GM04504 (cell line): ENCODE measurements at places on chromosomes 11 and 22.

- DNase-seq = no peak
Measured at GRCh38 chr22:22886546-22886945, 1.1 kb upstream of the IGLL5 start.

DNA sequence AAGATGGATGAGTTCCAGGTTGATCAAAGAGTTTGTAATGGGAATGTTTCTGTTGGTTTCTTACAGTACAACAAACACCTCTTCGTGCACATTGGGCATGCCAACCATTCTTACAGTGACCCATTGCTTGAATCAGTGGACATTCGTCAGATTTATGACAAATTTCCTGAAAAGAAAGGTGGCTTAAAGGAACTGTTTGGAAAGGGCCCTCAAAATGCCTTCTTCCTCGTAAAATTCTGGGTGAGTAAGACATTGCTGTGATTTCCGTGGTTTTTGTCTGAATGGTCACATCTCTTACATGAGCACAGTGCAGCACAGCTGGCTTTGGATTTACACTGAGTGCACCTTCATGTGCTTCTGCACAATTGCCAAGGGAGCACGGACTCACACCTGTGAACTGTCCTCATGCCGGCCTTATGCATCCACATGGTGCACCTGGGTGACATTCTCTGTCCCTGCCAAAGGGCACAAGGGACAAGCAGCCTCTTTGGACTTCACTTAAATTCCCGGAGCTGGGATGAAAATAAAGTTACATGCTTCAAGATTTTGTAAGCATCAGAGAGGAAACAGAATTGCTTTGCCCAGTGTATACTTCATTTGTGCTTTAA, 107.1 kb upstream of the RASSF10 start:
- peak; percentile 54 for DNase-seq

GRCh38 chr11:60750911-60751310, 5.8 kb upstream of the MS4A15 start:
- no peak for DNase-seq

DNA sequence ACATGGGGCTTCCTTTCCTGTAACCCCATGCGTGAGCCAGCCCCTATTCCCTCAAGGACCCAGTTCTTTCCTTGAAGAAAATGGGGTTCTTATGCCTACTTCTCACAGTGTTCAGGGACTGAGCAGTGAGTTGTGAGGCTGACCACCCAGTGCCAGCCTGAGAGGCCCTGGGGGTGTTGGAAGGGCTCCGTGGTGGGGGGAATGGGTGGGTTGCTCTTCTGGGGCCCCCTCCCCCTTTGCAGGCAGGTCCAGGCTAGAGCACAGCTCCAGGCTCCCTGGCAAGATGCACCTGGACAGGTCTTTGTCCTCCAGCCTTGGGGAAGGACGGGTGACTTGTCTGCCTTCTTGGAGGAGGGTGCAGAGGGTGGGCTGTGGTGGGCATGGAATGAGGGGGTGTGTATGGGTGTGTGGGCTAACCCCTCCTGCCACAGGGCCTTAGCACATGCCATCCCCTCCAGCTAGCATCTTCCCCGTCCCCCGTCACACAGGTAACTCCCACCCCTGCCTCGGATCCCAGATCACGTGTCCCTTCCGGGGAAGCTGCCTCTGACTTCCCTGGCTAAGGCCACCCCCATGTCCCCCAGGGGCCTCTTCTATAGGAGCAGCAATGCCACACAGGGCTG, 64.6 kb downstream of the MYEOV start:
- DNase-seq = no peak

DNA sequence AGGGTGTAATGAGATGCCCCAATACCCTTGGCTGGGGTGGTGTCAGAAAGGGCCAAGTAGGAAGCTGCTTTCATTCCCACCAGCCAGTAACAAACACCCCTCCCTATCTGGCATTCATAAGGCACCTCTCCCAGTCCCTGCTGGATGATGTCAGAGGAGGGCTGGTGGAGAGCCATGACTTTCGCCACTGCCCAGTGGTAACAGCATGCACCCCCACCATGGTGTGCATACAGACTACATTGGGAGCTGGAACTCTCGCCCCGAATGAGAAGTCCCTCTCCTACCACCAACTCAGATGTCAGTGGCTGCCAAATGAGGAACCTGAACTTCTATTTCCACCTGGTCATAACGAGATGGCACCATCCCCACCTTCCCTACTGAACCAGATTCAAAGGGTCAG, 73.3 kb downstream of the SGSM3 start:
- no peak for DNase-seq

GRCh38 chr11:117907276-117908108, 21.7 kb downstream of the TMPRSS13 start:
- peak; percentile 31 for DNase-seq

DNA sequence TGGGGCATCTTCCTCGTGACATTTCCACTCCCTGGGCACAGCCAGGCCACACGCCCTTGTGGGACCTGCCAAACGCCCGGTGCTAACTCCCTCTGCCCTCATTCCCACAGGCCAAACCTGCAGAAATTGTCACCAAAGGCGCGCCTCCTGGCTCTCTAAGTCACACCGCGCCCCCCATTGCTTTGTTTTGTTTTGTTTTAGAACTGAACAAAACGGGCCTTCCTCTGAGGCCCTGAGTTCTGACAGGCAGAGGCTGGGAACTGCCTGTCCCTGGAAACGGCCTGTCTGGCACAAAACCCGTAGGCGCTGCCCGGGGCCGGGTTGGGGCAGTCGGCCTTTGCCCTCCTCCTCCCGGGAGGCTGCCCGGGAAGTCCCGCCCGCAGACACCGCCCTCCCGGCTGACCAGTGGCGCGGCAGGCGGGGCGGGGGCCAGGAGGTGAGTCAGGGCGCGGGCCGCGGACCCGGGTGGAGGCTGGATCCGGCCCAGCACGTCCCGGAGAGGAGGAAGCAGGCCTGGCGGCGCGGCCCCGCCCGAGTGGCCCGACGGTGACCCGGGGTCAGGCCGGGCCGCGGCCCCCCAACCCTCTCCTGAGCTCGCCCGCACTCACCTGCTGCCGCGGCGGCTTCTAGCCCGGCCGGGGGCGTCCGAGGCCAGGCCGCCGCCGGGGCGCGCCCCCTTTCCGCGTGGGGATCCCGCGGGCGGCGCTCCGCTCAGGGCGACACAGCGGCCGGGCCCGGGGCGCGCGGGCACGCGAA, 465 bp downstream of the SUN2 start:
- peak; percentile 61 for DNase-seq

GRCh38 chr22:25110846-25111578, 88.6 kb upstream of the CRYBB3 start:
- DNase-seq = peak; percentile 29

- no peak for DNase-seq
Measured at GRCh38 chr11:109267293-109268095, 154.5 kb upstream of the C11orf87 start.

DNA sequence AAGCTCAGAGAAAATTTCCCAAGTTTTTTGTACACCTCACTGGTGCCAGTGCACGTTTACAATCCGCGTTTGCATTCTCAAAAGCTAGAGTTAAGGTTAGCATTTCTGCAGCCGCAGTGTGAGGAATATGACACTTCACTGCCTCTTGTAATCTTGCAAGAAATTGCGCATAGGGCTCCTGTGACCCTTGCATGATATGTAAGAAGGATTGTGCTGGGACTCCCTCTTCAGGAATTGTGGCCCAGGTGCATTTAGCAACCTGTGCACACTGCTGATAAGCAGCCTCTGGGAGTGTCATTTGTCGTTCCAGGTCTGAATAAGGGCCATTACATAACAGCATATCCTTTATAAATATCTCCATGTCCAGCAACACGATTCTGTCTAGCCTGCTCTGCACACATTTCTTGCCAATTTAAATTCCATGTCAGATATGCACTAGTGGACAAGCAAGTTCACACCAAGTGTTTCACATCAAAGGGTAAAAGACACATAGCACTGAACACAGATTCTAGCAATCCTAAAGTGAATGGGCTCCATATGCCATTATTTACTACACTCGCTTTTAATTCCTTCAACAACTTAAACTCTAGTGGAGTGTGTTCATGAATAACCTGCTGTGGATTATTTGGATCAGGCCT, 69.2 kb upstream of the INCENP start:
- DNase-seq = no peak

GRCh38 chr11:23212807-23213206, 352.5 kb upstream of the CCDC179 start:
- no peak for DNase-seq

- no peak for DNase-seq
Measured at GRCh38 chr11:11449327-11449726, 96.3 kb upstream of the CSNK2A3 start.

DNA sequence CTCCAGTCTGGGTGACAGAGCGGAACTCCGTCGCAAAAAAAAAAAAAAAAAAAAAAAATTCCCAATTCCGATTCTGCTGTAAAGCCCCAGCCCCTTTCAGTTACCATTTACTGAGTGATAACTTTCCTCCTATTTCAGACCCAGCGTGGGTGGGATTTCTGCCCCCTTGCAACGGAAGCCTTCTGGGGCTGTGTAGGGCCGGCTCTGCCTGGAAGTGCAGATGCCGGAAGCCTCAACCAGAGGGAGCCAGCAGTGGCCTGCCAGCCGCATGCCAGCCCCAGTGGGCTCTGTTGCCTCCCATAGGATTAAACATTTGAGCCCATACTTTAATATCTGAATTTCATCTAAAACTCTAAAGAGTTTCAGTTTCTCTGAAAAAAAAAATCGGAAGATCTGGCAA, 60.0 kb upstream of the NUP50 start:
- DNase-seq = no peak

GRCh38 chr11:110305169-110306018, 9.0 kb upstream of the RDX start:
- DNase-seq = no peak

DNA sequence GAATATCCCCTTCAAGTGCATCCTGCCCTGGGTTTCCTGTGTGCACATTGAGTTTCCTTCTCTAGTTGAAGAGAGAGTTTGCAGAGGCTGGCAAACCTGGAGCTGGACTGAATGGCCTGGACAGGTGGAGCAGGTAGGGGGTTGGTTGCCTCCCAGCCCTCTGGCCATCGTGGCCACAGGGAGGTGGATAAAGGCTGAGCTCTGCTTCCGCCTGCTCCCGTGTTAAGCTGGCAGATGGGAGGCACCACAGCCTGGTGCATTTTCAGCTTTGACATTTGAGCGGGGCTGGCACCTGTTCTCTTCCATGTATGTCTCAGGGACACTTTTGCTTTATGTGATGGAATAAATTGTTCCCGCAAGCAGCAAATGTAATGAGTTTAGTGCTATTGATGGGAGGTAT, 11.1 kb downstream of the MICAL2 start:
- no peak for DNase-seq

DNA sequence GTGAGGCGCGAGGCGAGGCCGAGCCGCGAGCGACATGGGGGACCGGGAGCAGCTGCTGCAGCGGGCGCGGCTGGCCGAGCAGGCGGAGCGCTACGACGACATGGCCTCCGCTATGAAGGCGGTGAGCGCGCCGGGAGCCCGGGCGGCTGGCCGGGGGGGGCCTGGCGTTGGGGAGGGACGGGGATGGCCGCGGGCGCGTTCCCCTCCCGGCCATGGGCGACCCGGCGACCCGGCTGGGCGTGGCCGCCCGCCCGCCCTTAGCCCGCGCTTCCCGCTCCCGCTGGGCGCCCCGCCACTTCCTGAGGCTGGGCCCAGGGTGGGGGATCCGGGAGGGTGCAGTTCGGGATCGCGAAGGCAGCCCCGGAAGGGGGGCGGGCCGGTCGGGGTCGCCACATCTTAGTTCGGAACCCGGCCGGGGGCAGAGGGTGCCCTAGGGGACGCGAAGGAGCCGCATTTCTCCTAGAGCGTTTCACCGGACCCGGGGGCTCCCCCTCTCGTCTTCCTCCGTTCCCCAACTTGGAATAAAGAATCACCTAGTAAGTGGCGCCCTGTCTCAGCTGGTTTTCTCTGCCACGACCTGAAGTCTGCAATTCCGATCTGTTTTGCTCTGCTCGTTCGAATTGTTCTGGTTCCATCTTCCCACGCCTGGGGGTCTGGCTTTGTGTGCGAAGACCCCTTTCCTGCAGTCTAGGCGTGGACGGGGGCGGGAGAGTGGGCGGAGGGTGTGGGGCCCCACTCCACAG, 536 bp downstream of the YWHAH start:
- no peak for DNase-seq

DNA sequence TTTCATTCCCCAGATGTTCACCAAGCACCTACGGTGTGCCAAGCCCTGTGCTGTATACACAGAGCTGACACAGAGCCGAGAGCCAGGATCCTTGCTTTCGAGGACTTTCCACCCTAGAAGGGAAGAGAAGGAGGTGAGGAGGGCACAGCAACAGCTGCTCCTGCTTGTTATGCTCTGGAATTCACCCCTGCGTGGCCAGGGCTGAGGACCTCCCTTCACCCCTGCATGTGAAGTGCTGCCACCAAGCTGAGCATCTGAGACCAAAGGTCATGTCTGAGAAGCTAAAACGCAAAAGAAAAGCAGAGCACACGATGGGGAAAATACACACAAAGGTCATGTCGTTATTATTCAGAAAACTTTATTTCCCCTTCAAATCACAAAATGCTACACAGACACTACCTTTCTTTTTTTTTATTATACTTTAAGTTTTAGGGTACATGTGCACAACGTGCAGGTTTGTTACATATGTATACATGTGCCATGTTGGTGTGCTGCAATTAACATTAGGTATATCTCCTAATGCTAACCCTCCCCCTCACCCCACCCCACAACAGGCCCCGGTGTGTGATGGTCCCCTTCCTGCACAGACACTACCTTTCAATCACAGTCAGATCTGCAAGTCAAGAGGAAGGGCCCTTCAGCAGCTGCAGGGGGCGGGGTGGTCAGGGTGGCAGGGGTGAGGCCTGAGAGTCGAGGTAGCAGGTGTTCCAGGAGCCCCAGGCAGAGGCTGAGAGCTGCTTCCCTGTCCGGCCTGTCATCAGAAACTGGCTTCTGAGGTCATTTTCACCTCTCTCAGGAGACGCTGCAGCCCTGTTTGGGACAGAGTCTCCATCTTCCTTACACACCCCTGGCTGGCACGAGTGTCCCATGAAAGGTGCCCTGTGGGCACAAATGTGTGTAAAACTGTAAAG, 40.1 kb upstream of the PRR5 start:
- no peak for DNase-seq

- no peak for DNase-seq
Measured at GRCh38 chr22:22922954-22923319, 35.3 kb downstream of the IGLL5 start.

GRCh38 chr11:65354265-65355012, at the start of gene TIGD3:
TSS of gene TIGD3 (plus strand) at chr11:65354751. CDS start at chr11:65355809, 1,058 bp downstream.
- peak; percentile 84 for DNase-seq

DNA sequence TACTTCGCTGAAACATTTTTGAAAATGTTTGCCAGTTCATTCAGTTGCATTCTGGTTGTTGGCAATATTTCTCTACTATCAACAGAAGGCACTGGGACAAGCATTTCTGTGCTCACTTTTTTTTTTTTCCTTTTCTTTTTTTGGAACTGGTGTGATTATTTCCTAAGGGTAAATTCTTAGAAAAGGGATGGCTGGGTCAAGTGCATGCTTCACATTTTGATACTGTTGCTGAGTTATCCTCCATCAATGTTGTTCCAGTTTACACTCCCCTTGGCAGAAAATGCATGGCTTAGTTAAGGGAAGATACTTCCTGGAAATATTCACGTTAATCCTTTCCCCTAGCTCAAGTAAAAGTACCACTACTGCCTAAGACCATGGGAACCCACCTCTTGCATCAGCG, 81.8 kb downstream of the OSBP2 start:
- no peak for DNase-seq
